ENCODE measurements at places on chromosomes 2 and 18.

- no peak for DNase-seq
These were observed 129.9 kb downstream of the TRIM43 start for GRCh38 chr2:95721726-95722125.

- DNase-seq = no peak
These were observed 71.6 kb downstream of the SDC1 start for GRCh38 chr2:20153131-20153851.

DNA sequence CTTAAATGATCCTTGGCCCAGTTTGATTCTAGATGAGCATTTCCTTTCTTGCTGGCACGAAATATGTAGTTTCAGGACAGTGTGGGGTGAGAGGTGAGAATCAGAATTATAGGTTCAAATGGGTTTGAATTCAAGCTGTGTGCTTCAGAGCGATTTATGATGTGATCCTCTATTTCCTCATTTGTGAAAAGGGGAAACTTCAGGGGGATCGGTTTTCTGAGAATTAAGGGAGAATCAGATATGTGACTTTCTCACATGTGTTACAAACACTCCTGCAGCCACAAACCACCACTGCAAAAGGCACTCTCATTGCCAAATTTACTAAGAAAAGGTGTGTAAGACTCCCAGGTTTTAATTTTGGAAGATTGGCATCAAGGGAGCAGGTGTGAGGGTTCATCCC, 24.4 kb downstream of the HK2 start:
- no peak for DNase-seq

GRCh38 chr2:1294900-1295299, 118.4 kb upstream of the TPO start:
- no peak for DNase-seq

DNA sequence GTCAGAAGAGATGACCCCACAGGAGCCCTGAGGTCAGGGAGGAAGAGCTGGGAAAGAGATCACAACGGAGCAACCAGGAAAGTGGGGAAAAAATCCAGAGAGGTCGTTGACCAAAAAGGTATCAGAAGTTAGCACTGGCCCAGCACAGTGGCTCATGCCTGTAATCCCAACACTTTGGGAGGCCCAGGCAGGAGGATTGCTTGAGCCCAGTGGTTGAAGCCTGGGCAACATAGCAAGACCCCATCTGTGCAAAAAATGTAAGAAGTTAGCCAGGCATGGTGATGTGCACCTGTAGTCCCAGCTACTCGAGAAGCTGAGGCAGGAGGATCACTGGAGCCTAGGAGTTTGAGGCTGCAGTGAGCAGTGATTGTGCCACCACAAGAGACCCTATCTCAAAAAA, 121.5 kb downstream of the GBX2 start:
- no peak for DNase-seq

DNA sequence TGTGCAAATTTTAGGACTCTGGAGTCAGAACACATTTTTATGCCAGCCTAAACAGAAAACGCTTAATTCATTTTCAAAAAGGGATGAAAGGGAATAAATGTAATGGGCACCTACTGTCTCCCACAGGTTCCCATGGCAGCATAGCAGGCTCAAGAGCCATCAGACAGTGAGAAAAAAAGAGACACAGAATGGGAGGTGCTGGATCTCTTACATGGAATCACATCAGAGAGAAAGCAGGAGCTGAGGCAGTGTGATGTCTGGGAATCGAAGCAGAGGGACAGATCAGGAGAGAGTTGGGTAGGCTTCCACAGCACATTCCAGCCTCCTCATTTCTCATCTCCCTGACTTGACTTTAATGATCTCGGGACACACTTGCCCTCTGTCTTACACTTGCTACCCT, 684.3 kb downstream of the KCNJ3 start:
- DNase-seq = no peak

GRCh38 chr2:222938327-222938726, 77.5 kb downstream of the ACSL3 start:
- no peak for DNase-seq

- DNase-seq = no peak
These were observed 217.9 kb downstream of the NAPG start for GRCh38 chr18:10743766-10744165.

DNA sequence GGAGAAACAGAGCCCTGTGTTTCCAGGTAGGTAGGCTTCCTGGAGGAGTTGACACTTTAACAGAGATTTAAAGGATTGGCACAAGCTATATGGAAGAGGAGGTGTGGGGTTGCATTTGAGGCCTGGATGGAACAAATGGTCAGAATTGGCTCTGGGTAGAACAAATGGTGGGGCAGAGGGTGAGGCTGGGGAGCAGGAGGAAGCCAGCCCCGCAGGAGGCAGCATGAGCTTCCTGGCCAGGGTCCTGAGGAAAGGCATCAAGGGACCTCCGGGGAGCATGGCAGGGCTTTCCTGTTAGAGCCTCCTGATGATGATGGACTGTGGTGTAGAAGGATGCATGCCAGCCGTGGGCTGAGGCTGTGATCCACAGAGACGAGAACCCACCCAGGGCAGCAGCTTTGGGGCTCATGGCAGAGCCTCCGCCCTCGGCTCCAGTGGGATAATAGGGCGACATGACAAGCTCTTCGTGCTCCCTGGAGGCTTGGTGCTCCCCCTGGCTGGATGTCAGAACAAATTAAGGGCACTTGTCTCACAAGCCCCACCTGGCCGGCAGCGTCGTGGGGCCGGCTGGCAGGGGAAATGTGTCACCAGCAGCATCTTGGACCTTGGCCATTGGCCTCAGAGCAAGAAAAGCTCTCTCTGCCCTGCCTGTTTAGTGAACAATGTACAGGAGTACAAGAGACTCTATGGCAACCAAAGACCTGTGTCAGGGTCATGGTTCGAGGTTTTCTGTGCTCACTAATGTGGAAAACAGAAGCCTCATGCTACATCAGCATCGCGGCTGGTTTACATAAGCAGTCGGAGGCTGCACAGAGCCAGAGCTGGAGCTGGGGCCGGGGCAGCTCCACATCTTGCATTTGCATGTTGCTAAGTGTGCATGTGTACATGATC, 153.5 kb downstream of the MYCN start:
- DNase-seq = no peak

- no peak for DNase-seq
These were observed 81.8 kb downstream of the RTP5 start for GRCh38 chr2:241951316-241951700.

- DNase-seq = no peak
These were observed 70.7 kb downstream of the PMS1 start for GRCh38 chr2:189854940-189855339.

DNA sequence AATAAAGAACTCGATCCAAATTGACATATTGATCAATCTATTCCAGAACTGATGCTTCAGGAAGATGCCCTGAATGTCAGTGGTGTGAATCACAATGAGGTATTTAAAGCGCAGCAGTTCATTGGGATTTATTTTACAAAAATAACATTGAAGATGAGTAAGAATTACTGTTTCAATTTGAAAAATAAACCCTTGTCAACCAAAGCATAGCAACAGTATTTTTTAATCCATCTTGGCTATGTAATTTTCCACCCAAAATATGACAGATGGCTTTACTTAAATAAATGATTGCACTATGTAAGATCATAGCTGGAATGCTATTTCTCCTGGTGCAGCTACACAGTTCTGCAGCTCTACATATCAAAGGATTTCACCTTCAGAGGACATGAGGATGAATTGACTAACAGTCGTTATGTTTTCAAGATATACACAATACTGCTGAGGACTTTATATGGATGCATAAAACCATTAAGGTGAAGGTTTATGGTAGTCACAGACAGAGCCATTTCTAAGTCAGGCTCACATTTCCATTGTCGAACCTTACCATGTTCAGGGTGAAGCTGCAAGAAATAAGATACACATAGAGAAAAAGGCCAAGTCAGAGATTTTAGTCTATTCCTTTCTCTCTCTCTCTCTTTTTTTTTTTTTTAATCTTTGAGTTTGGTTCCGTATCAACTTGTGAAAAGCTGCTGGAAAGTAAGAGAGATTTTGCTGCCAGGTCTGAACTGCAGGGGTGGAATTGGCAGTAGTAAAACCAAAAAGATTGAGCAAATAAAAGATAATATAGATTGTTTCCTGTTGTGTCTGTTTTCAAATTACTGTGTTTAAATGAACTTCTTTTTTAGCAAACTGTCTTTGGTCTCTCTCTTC, 398.0 kb upstream of the CDH20 start:
- DNase-seq = no peak

GRCh38 chr2:168642873-168643272, 159.6 kb upstream of the NOSTRIN start:
- no peak for DNase-seq

- no peak for DNase-seq
These were observed 15.6 kb upstream of the SCN3A start for GRCh38 chr2:165219481-165219880.

GRCh38 chr2:10774394-10774793, 38.2 kb downstream of the PDIA6 start:
- DNase-seq = no peak

DNA sequence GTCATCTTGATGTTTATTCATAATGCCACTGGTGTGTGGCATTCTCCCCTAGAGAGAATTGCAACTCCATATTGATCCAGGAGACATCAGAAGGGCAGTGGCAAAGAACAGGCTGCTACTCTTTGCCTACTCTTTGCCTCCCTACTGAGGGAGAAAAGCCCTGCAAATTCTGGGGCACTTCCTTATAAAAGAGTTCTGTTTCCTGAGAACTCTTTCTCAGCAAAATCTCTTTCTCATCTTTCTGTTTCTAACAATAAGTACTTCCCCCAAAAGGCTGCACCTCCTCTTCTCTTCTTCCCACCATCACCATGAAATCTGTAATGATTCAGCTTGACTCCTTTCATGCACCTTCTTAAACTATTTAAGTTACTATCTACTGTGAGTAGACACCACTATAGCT, 270.3 kb downstream of the MREG start:
- no peak for DNase-seq

- no peak for DNase-seq
These were observed 98.3 kb upstream of the LDLRAD4 start for GRCh38 chr18:13120255-13120654.

DNA sequence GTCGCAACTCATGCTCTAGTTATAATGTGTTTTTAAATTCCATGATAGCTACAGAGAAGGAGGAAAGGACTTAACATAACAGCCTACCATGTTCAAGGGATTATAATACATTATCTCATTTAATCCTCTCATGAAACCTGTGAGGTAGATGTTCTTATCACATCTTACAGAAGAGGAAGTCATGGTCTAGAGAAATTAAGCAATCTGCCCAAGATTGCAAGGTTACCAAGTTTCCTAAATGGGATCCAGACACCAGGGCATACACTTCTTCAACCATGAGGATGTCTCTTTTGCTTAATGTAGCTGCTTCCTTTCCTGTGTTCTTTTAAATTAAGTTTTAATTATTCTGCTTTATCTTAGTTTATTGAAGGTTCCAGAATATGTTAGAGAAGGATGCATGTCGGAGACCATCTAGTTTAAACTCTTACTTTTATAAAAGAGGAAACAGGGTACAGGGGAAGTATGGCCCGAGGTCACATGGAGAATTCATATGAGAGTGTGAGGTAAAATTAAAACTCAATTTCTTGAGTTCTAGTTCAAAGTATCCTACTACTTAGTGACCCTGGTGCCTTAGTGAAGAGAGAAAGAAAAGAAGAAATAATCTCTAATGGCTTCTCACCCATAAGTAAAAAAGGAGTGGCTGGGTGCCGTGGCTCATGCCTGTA, 3.6 kb upstream of the IL1A start:
- no peak for DNase-seq

DNA sequence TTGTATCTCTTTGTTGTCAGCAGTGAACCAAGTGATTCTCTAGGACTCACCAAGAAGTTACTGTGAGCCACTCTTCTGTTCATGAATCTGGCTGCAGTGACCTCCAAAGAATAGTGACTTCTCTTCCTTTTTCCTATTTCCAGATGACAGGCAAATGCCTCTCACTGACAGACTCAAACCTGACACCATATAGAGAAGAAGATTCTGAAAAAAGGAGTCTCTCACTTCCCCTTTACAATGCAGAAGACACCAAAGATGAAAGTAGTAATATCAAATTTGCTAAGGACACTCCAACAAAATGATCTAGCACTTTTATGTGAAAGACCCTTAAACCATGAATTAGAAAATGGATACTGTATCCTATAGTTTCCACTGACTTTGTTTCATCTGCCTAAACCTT, 44.4 kb upstream of the SETBP1 start:
- DNase-seq = no peak

DNA sequence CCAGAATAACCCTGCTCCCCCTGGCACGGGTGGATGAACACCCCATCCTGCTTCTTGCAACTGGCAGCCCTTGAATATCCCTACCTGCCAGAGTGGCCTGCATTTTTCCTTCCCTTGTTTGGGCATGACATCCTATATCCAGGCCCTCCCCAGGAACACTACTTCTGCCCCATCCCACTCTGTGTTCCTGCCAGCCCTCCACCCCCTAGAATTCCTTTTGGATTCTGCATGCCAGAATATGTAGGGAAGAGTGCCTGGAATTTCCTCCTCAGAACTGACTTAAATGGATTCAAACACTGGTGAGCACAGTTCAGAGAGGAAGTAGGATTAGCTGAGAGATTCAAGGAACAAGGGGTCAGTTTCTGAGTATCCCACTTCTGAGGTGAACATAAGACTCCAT, 123.5 kb upstream of the PELI1 start:
- no peak for DNase-seq

GRCh38 chr2:123935405-123935804, 89.7 kb upstream of the CNTNAP5 start:
- DNase-seq = no peak

- no peak for DNase-seq
These were observed 857 bp upstream of the INHBB start for GRCh38 chr2:120344976-120345581.
